ENCODE measurements at places on chromosomes 7 and 10.

GRCh38 chr7:99456288-99456687, 9.7 kb downstream of the ATP5MF start:
- no peak for DNase-seq

GRCh38 chr10:96271016-96271815, at the start of gene BLNK:
Gene BLNK, minus strand, starts transcription at chr10:96271569. Its CDS starts 171 bp downstream, at chr10:96271398.
- DNase-seq = peak; percentile 30

- DNase-seq = no peak
These were observed 657.2 kb upstream of the GALNT17 start for GRCh38 chr7:70474639-70475234.

- DNase-seq = no peak
These were observed 197.5 kb downstream of the ARL4A start for GRCh38 chr7:12884856-12885440.

GRCh38 chr7:28605427-28606085, 193.2 kb downstream of the CREB5 start:
- no peak for DNase-seq

GRCh38 chr7:45252248-45252647, 94.7 kb downstream of the RAMP3 start:
- no peak for DNase-seq

DNA sequence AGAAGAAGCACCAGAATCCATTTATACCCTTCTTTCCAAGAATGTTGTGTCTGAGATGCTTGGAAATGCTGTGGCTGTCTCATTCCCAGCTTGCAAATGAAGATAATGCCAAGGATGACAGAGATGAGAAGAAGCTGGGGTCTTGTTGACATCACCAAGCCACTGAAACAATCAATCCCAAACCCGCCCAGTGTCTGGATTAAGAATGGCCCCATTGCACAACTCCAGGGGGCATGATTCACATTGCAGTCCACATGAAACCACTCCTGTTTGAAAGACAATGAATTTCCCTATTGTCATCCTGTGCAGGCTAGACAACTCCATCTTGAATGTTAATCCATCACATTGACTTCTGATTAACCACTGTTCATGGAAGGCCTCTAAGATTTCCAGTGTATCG, 28.6 kb downstream of the SORBS1 start:
- DNase-seq = no peak

DNA sequence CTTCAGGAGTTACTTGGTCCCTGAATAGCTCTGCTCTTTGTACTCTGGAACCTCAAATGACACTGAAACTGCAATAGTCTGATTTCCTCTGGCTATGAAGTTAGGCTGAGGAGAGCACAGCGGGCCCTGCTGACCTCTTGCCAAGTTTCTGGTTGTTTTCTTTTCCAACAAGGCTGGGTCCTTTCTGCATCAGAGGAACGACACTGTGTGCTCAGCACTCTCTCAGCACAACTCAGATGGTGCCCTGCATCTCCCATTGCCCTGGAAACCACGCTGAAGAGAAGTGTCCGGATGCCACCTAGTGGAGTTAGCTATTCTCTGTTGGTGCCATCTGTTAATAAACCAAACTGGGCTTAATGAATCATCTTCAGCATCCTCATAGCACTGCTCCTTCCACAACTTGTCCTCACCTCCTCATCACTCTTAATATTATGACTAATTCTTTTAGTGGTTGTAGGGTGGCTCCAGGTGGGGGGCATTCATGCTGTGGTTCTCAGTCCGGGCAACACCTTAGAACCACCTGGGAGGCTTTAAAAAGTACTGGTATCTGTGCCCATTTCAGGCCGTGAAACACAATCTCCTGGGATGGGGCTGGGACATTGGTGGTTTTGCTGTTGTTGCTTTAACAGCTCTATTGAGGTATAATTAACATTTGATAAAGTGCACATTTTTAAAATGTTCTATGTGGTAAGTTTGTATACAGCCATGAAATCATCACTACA, 8.2 kb upstream of the EFCAB10 start:
- peak; percentile 7 for DNase-seq

DNA sequence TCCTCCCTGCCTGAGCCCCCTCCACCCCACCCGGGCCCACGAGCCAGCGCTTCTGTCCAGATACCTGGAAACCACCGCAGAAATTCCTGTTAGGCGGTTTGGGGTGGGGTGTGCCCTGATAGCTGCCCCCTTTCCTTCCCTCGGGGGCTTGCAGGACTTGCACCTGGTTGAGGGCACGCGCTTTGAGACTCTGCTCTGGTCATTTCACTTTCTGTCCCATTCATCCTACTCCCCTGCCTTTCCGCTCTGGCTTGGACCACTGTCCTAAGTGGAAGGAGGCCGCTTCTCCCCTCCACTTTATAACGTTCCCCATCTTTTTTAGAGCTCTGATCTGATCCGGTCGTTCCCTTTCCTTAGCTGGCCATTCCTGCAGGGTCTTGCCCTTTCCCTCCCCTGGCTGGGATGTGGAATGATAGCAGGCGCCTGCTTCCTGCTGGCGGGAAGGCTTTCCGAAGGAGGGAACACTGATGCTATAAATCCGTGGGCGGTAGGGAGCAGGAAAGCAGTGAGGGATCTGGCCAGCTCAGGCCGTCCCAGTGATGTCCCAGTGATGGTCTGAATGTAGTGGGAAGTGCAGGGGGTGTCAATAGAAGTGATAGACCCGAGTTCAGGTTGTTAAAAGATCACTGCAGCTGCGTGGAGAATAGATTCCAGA, 852 bp upstream of the PRKAR1B start:
- no peak for DNase-seq

DNA sequence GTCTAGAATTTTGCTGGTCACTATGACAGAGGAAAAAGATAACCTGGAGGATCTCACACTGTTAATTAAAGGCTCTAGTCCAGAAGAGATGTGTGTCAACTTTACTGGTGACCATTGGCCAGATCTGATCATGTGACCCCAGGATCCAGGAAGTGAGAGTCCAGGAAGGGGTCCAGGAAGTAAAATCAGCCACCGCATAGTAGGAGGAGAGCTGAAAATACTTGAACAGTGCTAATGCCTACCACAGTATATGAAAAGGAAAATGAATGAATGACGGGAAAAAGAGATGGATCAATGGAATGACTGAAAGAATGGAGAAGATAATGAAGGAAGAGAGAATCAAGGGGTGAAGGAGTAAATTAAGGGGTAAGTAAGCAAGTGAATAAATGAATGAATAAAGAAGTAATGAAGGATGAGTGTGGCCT, 415.3 kb downstream of the RPS24 start:
- no peak for DNase-seq

DNA sequence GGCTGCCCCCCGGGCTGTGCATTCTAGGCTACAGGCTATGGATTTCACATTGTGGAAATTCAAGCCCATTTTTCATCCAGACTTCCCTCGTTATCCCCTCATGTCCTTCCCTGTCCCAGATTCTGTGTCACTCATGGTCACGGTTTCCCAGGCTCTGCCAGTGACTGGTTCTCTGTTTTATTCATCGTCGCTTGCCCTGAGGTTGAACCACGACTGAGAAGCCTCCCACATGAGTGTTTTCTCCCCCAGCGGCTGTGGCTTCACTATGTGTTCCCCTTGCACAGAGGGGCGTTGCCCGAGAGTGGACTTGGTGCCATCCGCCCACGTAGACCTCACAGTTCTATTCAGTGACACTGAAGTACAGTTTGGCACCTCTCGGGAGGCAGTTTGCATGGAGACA, 14.0 kb downstream of the NOM1 start:
- DNase-seq = no peak

DNA sequence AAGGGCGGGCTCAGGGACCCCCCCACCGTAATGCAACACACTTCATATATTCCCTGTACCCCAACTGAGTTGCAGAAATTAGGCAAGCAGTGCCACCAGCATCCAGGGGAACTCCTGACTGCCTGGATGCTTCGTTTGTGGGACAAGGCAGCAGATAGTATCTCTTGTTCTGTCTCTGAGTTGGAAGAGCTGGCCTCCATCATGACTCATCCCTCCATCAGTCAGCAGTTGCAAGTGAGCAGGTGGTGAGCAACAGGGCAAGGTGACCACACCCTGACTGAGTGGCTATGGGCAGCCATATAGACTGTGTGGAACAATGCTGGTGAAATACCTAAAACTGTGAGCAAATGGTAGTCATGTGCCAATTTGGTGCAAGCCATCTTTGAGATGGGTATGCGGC, 22.8 kb upstream of the ADAMTS14 start:
- no peak for DNase-seq
